Pulmonary artery endothelial cell (primary cell): ENCODE measurements at places on chromosomes 4 and X. TPM values are rescaled to one million over a fixed set of nuclear protein-coding genes. Genes with fewer than 3 reads are reported as not detected.

The VEGFC gene
- 18.9 and 19.1 TPM in 2 replicates for total RNA-seq

The VSIG4 gene
- not detected in 2 replicates for total RNA-seq

The S100G gene
- total RNA-seq = not detected in 2 replicates

The IQSEC2 gene
- total RNA-seq = 3.6 and 3.9 TPM in 2 replicates

The PRRG3 gene
- not detected in 2 replicates for total RNA-seq

The RPS6KA6 gene
- total RNA-seq = 0.20 and 0.95 TPM in 2 replicates

The TMEM150C gene
- 4.4 and 6.9 TPM in 2 replicates for total RNA-seq

The GABRQ gene
- total RNA-seq = 0.04 TPM in 1 of 2 replicates, not detected in the other

The CAMK2D gene
- 38.1 and 50.3 TPM in 2 replicates for total RNA-seq

The DCLK2 gene
- 1.6 and 2.0 TPM in 2 replicates for total RNA-seq

The SMIM31 gene
- total RNA-seq = not detected in 2 replicates

The DGKK gene
- total RNA-seq = under 0.01 TPM in 1 of 2 replicates, not detected in the other

The VCX3B gene
- not detected in 2 replicates for total RNA-seq

The NKX3-2 gene
- total RNA-seq = not detected in 2 replicates

The BMX gene
- 208 and 209 TPM in 2 replicates for total RNA-seq

GRCh38 chr4:128524311-128524710, 236.7 kb upstream of the PGRMC2 start:
- no peak for DNase-seq

- no peak for DNase-seq
These were observed 53.6 kb downstream of the NSG1 start for GRCh38 chr4:4440333-4441061.

GRCh38 chrX:153569475-153569874, 29.5 kb downstream of the CCNQ start:
- DNase-seq = no peak

- no peak for DNase-seq
These were observed 30.1 kb upstream of the ANAPC4 start for GRCh38 chr4:25346913-25347312.

DNA sequence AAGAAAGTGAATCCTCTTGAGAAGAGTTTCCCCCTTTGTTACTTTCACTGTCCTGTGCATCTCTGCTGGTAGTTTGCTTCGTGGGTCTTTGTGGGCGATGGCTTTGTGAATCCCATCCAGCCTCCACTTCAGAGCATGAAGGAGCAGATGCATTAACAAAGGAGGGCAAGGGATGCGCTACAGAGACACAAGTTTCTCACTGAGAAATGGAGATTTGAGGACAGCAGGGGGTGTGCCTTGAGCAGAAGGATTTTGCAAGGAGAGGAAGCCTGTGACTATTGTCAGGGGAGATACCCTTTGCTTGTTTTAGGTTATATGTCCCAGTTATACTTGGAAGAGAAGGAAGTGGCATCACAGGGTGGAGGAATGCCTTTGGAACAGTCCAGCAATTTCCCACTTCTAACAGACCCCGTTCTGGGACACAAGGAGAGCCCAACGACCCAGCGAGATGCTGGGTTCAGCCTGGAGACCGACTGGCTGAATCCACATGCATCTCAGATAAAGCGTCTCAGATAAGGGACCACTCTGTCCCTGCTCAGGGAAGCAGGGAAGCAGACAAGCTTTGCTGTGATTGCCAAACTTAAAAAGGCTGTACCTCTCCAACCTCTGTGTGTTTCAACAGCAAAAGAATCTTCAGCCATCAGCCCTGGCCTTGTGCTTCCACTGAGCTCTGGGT, 314.6 kb upstream of the GATB start:
- DNase-seq = no peak

DNA sequence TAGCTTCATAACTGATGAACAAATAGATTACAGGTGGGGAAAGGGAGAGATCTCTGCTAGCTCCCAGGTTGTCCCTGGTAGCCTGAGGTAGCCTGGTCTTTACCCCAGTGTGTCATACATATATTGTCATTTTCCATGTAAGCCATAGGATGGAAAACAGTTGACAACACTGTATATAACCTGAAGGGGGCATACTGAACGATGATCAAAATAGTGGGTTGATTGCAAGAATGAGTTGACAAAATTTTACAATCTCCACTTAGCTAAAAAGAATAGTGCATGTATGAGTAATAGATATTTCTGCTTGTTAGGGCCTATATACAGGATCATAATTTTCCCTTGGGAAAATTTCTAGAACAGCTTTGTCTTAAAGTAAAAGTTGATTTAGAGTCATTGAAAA, 304.1 kb upstream of the HAND2 start:
- no peak for DNase-seq

- peak; percentile 92 for DNase-seq
These were observed 35.9 kb downstream of the ANKRD17 start for GRCh38 chr4:73222466-73223257.

DNA sequence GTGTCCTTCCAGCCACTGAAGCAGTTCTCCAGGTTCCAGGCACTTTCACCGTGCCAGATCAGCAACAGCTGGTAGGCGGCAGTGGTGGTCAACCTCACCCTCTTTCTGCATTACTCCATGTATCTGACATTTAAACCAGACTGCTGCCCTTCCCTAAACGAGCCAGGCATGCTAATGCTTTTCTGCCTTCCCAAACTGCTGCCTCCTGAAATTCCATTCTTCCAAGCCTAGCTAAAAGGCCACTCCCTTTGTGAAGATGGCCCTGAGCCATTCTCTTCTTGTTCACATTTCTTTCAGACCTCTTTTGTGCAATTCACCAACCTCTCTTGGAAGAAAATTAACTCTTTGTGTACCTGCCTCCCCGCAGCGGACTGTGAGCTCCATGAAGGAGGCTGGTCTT, 73.7 kb downstream of the CHST7 start:
- no peak for DNase-seq

DNA sequence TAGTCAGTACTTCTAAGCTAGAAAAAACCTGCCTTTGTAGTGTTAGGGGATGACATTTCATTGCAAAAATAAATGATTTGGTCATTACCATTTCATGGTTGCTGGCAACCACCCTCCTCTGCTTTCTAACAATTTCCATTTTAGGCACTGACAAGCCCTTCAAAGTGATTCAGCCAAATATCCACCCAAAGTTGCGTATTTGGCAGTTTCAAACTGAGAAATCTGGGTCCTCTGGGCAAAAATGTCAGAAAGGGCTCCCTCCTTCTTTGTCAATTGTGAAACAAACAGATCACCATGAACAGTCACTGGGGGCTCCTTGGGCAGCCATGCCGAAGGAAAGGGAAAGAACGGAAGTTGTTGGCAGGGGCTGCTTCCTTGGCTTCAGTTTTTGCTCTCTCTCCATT, 33.0 kb downstream of the PLAC1 start:
- no peak for DNase-seq

GRCh38 chr4:101244349-101244748, 103.0 kb downstream of the PPP3CA start:
- no peak for DNase-seq

DNA sequence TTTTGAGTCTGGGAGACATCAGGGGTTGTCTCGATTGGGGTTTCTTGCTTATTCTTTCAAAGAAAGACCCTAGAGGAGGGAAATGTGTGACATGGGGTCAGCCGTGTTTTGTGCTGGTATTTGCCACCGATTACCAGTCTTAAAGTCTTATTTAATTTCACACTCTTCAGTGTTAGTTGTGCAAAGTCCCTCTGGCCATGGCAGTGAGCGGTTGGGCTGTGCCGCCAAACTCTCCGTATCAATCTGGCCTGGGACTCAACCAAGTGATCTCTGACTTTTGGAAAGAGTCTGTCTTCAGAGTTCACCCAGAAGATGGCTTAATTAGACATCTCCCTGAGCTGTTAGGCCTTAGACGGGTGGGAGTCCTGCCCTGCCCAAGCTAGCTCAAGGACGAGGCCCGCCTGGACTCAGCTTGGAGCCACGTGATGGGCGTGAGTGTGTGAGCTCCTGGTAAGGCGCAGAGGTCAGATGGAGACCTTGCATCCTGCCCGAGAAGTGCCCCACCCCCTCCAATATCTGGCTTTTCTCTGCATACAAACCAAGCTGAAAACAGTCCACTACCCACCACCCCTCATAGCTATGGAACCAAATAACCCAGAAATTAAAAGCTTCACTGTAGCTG, 3.8 kb upstream of the PITX2 start:
- no peak for DNase-seq

DNA sequence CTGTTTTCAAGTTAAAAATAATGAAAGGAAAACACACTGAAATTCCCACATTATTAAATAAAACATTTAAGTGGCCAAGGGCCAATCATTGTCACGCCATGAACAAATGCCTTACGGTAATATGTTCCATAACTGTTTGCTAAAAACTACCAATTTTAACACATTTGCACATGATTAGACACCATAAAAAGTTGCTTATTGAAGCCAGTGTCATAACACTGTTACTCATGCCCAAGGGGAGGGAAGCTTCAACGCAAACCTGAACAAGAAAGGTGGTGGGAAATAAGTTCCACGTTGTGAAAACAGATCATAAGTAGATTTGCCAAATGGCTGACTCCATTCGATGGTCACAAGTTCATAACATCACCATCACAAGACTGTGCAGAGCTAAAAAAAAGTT, 739.3 kb upstream of the FAM241A start:
- no peak for DNase-seq

GRCh38 chr4:157141976-157142375, 66.0 kb downstream of the GLRB start:
- no peak for DNase-seq

DNA sequence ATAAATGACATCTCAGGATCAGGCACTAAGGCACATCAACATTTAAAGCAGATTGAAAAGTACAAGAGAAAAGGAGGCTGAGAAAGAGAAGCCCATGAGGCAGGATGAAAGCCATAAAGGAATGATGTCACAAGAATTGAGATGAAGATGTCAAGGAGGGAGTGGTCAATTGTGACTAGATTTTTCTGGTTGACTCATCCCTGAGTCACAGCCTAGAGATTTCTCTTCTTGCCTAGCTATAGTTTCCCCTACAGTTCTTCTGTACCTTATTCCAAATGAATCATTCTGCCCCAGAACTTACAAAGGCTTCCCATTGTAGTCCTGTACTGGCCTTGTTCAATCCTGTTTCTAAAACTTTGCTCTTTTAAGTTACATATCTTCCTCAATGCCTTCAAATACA, 3.4 kb upstream of the USP53 start:
- no peak for DNase-seq

DNA sequence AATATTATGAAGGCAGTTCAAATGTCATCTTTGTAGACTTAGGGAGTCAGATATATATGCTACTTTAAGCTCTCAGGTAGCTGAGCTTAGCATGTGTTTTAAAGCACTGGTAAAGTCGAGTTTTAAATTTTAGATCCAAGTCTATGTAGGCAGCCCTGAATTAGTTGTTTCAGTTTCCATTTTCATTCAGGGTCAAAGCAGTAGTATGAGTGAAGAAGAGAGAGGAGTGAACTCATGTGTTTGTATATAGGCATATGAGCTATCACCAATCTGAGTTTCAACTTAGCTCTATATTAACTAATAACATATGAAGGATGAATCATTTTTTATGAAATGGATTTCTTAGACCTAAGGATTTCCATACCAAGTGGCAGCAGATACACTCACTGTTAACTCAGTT, 1353.4 kb downstream of the FSTL5 start:
- DNase-seq = no peak

- DNase-seq = no peak
These were observed 17.3 kb upstream of the TMEM185A start for GRCh38 chrX:149648932-149649331.

GRCh38 chrX:35858906-35859305, 60.6 kb upstream of the CFAP47 start:
- no peak for DNase-seq

DNA sequence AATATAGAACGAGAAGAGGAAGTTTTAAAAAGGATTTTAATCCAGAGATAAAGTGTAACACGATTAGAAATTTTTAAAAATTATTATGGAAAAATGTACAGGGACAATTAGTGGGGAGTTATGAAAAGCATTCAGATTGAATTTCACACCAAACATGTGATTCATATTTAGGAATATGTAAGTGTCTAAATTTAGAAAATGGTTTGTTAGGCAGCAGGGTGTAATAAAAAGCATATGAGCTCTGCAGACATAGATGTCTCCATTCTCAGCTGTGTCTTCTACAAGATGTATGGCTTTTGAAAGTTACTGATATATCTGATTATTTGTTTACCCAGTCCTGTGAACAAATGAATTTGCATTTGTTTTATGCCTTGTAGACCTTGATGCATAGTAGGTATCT, 638.9 kb upstream of the AGA start:
- DNase-seq = no peak

DNA sequence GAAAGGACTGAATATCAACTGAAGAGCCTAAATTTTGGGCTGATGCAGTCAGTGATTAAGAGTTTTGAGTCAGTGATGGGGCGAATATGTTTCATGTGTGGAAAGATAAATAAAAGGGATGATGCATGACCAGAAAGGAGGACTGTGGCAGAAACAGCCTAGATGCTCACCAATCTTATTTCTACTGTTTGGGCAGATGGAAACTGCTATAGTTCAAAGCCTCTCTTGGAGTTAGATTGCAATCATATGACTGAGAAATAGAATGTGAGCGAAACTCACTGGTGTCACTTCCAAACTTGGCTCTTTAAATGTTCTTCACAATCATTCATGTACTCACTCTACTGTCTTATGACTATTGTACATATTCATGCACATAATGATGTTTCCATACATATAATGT, 35.4 kb upstream of the YTHDC1 start:
- DNase-seq = no peak

DNA sequence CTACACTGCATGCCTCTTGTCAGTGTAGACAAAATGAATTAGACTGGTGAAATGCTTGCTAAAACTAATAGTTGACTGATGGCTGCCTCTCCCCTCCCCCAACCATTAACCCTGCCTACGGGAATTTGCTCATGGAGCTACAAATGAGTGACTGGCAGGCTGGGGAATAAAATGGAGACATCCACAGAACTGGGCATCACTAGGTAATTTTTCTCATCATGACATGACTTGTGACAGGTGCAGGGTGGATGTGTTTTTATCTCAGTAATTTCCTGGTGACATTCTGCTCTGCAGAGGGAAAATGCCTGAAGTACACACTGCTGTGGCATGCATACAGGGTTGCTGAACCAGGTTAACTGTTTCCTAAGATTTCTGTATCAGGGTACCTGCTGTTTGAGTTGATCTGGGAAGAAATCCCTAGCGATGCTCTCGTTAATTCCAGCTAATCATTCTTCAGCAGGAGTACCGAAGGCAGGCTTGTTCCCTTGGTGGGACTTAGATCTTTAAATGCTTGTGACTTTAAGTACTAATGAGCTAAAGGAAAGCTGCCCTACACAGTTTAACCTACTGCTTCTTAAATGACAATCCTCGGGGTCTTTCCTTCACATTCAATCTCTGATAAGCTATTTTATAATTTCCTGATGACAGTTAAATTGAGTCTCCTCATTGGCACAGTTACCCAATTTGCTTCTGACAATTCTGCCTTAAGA, 376.3 kb upstream of the LCORL start:
- DNase-seq = no peak
